ENCODE measurements at places on chromosomes 13 and 19. TPM values are rescaled to one million over a fixed set of nuclear protein-coding genes. Genes with fewer than 3 reads are reported as not detected.

Gene ZNF667
- 0.35 TPM for total RNA-seq

Gene ZNF439
- 6.2 TPM for total RNA-seq

Gene ELAVL3
- total RNA-seq: not detected

Gene HAUS8
- total RNA-seq: 36.4 TPM

Gene IGFL2
- not detected for total RNA-seq

Gene LCP1
- total RNA-seq: 869 TPM

Gene ZNF681
- total RNA-seq: 4.6 TPM

Gene SLC44A2
- total RNA-seq: 88.2 TPM

Gene CYP4F12
- 0.93 TPM for total RNA-seq

Gene CAPN12
- 5.3 TPM for total RNA-seq

Gene SLC7A10
- not detected for total RNA-seq

Gene CCDC97
- 31.7 TPM for total RNA-seq

Gene SLC25A23
- total RNA-seq: 14.8 TPM

Gene NPAS1
- total RNA-seq: 0.37 TPM

Gene ACP7
- total RNA-seq: not detected

Gene ZNF547
- total RNA-seq: 2.2 TPM

All from CD8-positive, alpha-beta memory T cell (primary cell).